ENCODE measurements at places on chromosomes 1 and 21. TPM values are rescaled to one million over a fixed set of nuclear protein-coding genes. Genes with fewer than 3 reads are reported as not detected.

GRCh38 chr1:7869136-7869920 is 16.5 kb upstream of the UTS2 start:
- no peak for ATAC-seq

GRCh38 chr1:86848654-86849053 is 65.3 kb downstream of the SELENOF start:
- no peak for ATAC-seq

DNA sequence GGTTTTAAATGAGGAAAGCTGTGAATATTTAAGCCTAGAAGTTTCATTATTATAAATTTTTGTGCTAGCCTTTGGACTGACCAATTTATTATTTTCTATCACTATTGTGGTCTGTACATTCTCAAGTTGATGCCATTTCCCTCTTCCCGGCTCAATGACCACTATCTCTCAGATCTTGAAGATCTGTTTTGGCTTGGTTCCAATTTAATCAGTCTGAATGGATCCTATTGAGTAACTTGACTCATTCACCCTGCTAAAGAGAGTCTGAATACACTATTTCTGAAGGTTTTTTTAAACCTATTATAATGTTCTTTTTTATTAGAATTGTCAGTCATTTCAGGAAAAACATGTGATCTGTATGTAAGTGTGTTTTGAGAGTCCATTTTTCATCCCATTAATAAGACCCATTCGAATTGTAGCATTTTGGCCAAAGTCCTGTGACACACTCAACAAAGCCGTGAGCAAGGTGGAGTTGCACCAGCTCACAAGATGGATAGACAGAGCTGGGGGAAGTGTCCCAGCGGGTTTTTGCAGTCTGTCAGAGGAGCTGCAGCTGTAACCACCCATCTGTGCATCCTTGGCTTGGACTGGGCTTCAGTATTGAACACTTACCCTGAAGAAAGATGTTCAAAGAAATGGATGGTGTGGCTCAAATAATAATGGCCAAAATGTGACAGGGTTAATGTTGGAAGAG is 145.6 kb downstream of the NFIA start:
- ATAC-seq, result no peak

DNA sequence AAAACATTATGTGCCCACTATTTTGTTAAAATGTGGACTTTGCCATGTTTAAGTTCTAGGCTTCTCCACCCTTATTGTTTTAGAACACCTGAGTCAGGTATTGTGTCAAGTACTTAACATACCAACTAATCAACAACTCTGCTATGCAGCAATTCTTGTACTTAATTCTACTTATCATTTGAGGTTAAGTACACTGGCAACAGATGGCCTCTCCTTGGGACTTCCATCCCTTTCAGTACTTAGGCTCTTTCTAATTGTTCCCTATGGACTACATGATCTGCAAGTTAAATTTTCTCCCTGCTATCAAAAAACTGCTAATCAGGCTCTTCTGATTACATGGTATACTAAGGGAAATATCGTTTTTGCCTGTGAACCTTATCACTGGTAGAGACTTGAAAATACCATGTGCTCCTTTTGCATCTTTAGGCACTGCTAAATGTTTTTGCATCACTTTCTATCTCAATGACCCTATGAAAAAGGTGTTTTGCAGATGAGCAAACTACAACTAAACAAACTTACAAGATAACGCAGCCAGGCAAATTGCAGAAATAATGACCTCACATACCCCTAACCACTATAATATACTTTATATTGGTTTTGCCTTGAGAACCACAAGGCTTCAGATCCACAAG is 18.9 kb downstream of the SFPQ start:
- ATAC-seq, result no peak

Gene FAM78B
- total RNA-seq, result 0.16 TPM

Gene LCE1C
- total RNA-seq, result not detected

Gene FAM151A
- total RNA-seq, result not detected

DNA sequence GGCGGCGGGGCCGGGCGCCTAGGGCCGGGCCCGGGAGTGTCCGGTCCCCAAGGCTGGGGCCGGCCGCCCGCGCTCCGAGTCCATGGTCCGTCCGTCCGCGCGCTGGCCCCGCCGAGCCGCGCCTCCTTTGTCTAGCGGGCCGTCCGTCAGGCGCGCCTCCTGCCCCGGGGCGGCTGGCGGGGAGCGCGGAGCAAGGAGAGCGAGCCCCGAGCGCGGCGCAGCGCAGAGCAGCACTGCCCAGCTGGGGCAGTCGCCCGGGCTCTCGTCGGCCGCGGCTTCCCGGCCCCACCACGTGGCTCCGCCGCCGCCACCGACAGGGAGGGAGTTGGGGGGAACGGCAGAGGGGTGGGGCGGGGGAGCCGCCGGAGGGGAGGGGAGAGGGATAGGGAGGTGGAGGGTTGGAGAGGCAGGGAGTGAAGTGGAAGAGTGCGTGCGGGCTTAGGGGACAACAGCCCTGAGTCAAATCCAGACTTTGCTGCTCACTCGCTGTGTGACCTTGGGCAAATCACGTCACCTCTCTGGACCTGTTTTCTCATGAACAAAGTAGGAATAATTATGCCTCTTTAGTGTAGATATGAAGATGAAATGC is at the start of gene NKAIN1:
Gene NKAIN1, minus strand, starts transcription at position 235 of the 589 bp plus-strand sequence. CDS start 340 bp downstream, outside the sequence.
- no peak for ATAC-seq

DNA sequence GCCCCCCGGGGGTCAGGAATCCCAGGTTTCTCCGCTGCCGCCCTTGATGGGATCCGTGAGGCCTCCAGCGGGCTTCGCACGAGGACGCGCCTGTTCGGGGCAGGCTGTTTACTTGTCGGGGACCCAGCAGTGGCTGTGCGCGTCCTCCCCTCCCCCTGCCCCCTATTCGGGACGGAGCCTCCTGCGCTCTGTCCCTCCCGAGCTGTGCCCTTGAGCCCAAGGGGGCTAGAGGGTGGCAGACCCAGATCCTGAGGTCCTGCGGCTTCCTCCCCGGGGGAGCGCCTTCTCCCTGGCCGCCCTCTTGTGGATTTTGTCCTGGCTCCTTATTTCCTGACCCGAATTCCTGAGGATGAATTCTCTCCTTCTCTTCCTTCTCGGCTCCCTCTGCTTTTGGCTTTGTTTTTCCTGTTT is 38.4 kb downstream of the PIK3CD start:
- ATAC-seq, result no peak

DNA sequence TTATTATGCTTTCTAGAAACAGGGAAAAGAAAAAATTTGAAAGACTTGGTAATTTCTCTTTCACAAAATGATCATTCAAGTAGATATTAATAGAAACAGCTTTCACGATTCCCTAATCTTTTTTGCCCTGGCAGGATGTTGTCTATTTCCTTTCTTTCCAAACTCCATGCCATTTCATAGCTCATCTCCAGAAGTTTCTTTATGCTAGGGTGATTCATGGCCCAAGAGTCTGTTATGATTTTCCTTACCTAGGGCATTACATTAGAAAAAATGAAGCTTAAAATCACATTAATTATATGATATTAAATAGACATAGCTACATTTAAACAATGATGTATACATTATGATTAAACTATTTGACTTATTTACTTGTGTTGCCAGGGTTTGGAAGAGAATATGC is 762.1 kb downstream of the LTN1 start:
- no peak for ATAC-seq

Gene CACHD1
- total RNA-seq, result 0.06 TPM

DNA sequence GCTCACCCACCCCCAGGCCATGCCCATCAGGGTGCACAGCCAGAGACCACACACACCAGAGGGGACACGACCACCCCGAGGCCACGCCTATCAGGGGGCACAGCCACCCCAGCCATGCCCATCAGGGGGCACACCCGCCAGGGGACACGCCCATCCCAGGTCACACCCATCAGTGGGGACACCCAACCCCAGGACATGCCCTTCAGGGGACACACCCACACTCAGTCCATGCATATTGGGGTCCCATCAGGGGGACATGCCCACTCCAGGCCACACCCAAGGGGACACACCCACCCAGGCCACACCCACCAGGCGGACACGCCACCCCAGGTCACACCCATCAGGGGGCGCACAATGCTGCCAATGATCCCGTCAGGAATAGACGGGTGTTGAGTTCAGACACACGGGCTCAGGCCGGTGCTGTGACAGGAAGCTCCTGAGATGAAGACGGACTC is 20.7 kb downstream of the MCM3AP start:
- ATAC-seq, result no peak

Gene IGSF21
- total RNA-seq, result not detected

- ATAC-seq, result no peak
These were observed 4.7 kb upstream of the FTCD start for GRCh38 chr21:46159841-46160656.

- no peak for ATAC-seq
These were observed 136.8 kb upstream of the SGIP1 start for GRCh38 chr1:66397192-66397591.

Gene THEMIS2
- 62.8 TPM for total RNA-seq

Gene YY1AP1
- total RNA-seq, result 69.5 TPM

DNA sequence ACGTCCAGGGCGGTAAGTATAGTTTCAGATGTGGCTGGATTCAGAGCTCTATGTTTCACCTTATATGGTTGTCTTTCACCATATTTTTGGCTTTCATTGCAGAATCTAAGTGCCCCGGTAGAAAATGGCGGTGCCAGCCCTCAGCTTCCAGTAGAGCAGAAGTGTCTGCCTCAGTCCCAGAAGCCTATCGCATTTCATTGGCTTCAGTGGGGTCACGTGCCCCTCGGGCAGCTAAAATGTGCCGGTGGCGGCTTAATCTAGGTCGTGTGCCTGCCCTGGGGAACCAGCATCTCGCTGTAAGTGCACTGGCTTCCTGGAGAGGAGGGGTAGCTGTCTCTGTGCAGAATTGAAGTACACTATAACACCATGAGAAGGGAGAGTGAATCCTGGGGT is 107.4 kb upstream of the MAGI3 start:
- no peak for ATAC-seq

DNA sequence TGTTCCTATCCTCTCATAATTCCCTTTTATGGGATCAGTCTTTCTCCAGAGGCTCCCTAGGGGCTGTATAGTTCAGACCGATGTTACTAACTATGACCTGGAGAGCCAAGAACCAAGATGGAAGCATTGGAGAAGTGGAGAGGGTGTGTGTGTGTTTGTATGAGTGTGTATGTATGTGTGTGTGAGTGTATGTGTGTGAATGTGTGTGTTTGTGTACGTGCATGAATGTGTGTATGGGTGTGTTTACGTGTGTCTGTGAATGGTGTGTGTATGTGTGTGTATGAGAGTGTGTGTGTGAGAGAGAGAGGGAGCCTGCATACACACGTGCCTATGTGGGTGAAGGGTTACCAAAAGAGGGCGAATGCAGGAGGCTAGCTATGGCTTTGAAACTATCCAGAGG is 4.9 kb downstream of the MYBPHL start:
- no peak for ATAC-seq

GRCh38 chr1:30242168-30242567 is 481.2 kb downstream of the MATN1 start:
- ATAC-seq, result no peak

Gene RNU1-1
- total RNA-seq, result 1,202 TPM

Gene TRPM2
- total RNA-seq, result 25.6 TPM

- no peak for ATAC-seq
These were observed 496.0 kb downstream of the AGBL4 start for GRCh38 chr1:49527606-49528305.

GRCh38 chr21:16538936-16539440 is 809.2 kb downstream of the USP25 start:
- ATAC-seq, result no peak

DNA sequence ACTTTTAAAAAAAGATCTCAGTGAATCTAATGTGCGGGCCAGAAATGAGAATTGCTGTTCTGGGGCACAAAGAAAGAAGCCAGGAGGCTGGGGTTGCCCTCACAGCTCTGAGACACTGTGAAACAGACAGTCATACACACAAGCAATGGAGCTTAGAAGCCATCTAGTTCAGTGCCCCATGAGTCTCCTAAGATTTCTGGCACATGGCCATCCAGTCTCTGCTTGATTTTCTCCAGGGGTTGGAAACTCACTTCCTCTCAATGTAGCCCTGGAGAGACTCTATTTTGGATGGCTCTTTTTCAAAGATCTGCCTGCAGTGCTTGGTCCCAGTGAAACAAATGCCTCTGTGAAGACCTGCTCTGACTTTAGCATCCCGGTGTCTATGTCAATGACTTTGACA is 38.6 kb downstream of the KCNN3 start:
- ATAC-seq, result no peak

DNA sequence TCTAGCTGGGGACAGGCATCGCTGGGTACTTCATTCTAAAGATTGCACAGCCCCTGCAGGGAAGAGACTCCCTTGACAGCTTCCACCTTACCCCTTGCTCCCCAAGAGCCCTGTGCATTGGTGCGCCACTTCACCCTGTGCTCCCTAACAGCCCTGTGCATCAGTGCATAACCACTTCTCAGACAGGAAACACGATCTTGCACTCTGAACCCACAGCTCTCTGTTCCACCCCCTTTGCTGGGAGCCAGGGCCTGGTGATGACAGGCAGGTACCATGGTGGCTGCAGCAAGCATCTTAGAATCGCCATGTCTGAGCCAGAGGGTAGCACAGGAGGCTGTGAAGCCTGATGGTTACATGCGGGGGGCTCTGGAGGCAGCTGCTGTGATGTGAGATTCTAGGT is 5.0 kb downstream of the ALPL start:
- ATAC-seq, result no peak

Gene ENSA
- total RNA-seq, result 136 TPM

DNA sequence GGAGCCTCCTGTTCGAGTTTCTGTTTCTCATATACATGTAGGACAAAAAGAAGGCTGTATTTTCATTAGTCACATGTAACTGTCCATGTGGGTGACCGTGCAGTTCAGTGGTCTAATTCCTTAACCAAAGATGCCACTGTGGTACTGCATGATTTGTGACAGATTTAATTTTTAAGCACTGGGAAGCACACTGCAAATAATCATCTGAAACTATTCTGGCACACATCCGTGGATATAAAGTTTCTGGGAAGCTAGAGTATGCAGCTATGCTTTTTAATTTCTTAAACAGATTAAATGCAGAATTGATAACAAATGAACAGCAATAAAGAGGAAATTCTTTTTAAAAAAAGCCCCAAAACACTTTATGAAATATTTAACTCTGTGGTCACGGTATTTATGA is 254.8 kb downstream of the LMO4 start:
- ATAC-seq, result no peak

DNA sequence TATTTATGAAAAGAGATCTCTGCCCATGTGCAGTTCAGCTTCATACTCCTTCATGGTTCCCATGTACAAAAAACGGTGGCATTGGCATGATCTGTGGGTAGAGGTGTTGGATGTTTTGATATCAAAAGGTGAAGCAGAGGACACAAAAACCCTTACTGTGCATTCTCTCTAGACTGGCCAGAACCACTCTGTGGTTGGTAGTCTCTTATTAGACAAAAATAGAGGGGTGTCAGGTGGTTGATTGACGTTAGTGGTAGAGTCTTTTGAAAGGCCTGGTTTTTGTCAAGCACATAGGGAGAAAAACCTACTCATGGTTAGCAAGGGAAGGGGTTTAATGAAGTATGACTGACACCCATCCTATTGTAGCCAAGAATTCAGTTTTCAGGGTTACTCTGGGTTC is 400.0 kb upstream of the TMPRSS15 start:
- ATAC-seq, result no peak

- no peak for ATAC-seq
These were observed 19.5 kb upstream of the CCDC17 start for GRCh38 chr1:45643321-45643720.

Gene CITED4
- total RNA-seq, result 3.7 TPM

Data from activated T-helper 17 cell treated with anti-CD3 and anti-CD28 coated beads, Interleukin-2, amount 50 U/mL, for 72 hours (primary cell).